Cardiac muscle cell (in vitro differentiated cells and primary cell): ENCODE measurements at places on chromosomes 7 and 10. TPM values are rescaled to one million over a fixed set of nuclear protein-coding genes. Genes with fewer than 3 reads are reported as not detected.
A peak's percentile ranks its signal among the peaks of the same experiment; 100 is the strongest.

DNA sequence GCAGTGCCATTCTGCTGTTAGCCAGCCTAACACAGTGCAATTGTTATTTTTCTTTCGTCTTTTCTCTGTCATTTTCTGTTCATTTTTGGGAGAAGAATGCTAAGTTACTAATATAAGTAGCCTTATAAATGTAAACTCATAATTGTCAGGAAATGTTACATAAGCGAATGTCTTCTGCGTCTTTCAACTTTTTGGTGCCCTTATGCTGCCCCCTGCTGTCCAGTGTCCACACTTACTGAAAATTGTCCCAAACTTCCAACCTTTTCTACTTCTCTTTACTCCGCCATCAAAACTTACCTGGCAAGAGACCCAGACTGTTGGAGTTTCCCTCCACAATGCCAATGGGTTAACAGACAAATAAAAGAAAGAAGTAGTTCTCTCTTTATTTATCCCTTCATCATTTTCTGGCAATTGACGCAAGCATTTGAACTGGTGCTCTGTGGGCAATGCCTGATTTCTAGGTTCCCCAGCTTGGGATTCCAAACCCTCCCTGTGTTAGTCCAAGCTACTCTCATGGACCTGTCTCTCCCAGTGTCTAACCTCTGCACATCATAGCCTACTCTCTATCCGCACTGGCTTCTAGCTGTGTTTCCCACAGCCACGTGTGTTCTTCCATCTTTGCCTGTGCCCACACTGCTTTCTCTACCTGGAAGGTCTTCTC lies 21.0 kb upstream of the EPC1 start:
- no peaks in the 10 kb centered on the region for H3K36me3 ChIP-seq
- peaks cover 14% of the 10 kb centered on the region for H3K4me1 ChIP-seq
- H3K4me3 ChIP-seq: no peak overlapping the region
- DNase-seq: peak; percentile 81

DNA sequence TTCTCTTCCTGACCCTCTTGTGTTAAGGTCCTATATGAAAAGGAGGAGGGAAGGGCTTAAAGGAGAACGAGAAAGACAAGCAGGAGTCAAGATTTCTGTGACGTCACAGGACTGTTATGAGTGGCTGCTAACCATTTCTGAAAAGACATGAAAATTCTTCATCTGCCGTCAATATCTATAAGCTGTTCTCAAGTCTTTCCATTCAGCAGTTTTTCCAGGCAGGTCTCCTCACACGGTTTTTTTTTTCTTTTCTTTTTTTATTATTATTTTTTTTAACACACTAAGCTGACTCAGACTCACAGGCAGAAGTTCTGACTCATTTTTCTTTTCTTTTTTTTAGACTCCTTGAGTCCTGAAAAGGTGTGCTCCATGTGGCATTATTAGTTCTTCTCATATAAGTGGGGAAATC lies 72.0 kb downstream of the DGKI start:
- H3K36me3 ChIP-seq: no peaks in the 10 kb centered on the region
- H3K4me3 ChIP-seq: no peak overlapping the region
- no peak for DNase-seq

The EPHA1 gene
- total RNA-seq: 0.30 TPM in 1 of 2 replicates, not detected in the other

DNA sequence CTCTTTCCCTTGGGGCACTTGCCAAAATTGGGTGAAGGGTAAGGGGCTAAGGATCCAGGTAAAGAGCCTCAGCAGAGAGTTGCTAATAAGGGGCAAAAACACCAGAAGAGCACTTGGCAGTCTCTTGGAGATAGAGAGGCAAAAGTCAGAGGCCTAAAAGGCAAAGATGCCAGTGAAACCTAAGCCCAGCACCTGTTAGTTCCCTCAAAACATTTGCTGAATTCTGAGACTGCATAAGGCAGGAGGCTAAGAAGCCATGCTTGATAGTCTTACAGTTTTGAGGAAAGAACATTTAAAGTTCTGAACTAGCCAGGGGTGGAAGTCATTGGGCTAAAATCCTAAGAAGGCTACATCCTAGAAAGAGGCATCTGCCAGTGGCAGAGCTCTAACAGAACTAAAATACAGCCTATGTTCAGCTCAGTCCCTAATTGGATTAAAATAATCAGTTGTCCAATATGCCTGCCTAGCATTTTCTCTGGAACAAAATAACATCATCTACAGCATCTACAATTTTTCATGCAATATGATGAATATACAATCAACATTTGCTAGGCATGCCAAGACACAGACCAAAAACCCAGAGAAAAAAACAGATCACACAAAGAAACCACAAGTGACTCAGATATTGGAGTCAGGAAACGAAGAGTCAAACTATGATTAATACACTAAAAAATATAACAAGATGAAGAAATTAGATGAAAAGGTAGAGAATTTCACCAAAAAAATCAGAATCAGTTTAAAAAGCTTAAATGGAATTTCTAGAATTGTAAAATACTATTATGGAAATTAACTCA lies 7.7 kb downstream of the HTR7 start:
- H3K4me1 ChIP-seq: no peaks in the 10 kb centered on the region
- no peak for DNase-seq
- no peak overlapping the region for H3K4me3 ChIP-seq
- H3K27me3 ChIP-seq: peaks cover 3% of the 10 kb centered on the region
- no peaks in the 10 kb centered on the region for H3K36me3 ChIP-seq

- H3K36me3 ChIP-seq: no peaks in the 10 kb centered on the region
- H3K27me3 ChIP-seq: peaks cover 23% of the 10 kb centered on the region
- no peak overlapping the region for H3K4me3 ChIP-seq
- no peak overlapping the region for H3K27ac ChIP-seq
Measured at GRCh38 chr7:67625257-67625737, 628.7 kb downstream of the TYW1 start.

DNA sequence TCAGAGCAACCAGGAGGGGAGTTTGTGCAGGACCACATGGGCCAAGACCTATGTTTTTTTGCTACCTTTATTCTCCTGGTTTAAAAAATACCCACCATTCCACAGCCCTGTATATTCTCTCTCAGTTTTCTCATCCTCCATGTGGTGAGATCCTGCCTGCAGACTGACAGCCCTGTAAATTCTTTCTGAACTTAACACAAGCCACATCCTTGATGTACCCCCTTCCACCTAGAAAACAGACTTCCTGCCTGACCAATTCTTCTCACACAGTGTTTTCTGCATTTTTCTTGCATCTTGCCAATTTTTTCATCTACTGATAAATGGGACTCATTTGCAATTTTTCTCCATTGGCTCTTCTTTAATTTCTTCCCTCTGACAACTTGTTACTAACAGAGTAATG lies 78.4 kb downstream of the INSYN2A start:
- no peaks in the 10 kb centered on the region for H3K27me3 ChIP-seq
- DNase-seq: no peak
- H3K4me1 ChIP-seq: no peaks in the 10 kb centered on the region
- no peaks in the 10 kb centered on the region for H3K36me3 ChIP-seq
- no peak overlapping the region for H3K4me3 ChIP-seq
- no peak overlapping the region for H3K27ac ChIP-seq

The MBL2 gene
- total RNA-seq: not detected in 2 replicates

DNA sequence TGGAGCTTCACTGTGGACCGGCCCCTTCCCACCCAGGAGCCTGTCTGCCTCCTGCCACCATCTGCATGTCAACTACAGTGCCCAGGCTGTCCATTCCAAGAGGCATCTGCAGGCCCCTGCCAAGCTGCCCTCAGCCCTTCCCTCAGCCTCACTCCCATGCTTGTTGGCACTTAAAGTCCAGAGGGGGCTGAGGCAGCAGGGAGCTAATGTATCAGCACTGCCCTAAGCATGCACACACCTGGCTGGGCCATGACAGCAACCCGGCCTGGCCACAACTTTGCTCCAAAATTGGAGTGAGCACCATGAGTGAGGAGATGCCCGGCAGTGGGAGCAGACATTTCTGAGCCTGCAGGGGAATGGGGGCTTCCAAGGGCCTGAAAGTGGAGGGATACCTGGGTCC lies 417.5 kb upstream of the GRM3 start:
- no peak overlapping the region for H3K27ac ChIP-seq
- H3K36me3 ChIP-seq: no peaks in the 10 kb centered on the region
- no peak overlapping the region for H3K4me3 ChIP-seq
- H3K4me1 ChIP-seq: no peaks in the 10 kb centered on the region

GRCh38 chr7:10860516-10860915 lies 113.2 kb upstream of the PHF14 start:
- no peak for DNase-seq
- H3K36me3 ChIP-seq: no peaks in the 10 kb centered on the region
- no peak overlapping the region for H3K27ac ChIP-seq
- H3K4me1 ChIP-seq: no peaks in the 10 kb centered on the region
- no peaks in the 10 kb centered on the region for H3K27me3 ChIP-seq

- no peaks in the 10 kb centered on the region for H3K36me3 ChIP-seq
- H3K27ac ChIP-seq: no peak overlapping the region
- H3K27me3 ChIP-seq: no peaks in the 10 kb centered on the region
Measured at GRCh38 chr7:12423355-12423996, 19.8 kb upstream of the VWDE start.

DNA sequence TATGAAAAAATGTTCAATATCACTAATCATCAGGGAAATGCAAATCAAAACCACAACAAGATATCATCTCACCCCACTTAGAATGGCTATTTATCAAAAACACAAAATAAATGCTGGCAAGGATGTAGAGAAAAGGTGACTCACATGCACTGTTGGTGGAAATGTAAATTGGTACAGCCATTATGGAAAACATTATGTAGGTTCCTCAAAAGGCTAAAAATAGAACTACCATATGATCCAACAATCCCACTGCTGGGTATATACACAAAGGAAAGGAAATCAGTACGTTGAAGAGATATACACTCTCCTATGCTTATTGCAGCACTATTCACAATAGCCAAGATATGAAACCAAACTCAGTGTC lies 50.2 kb downstream of the CDK1 start:
- no peaks in the 10 kb centered on the region for H3K27me3 ChIP-seq
- H3K4me3 ChIP-seq: no peak overlapping the region
- peaks cover 6% of the 10 kb centered on the region for H3K4me1 ChIP-seq
- no peaks in the 10 kb centered on the region for H3K36me3 ChIP-seq
